Upper lobe of right lung (tissue), 1 donor: ENCODE measurements at places on chromosomes 2 and 18. TPM values are rescaled to one million over a fixed set of nuclear protein-coding genes. Genes with fewer than 3 reads are reported as not detected.

- H3K27me3 ChIP-seq, result no peaks in the 10 kb centered on the region
- H3K4me3 ChIP-seq, result no peak overlapping the region
- peaks cover 44% of the 10 kb centered on the region for H3K4me1 ChIP-seq
Observed at GRCh38 chr2:218403810-218404209, 4.1 kb downstream of the CTDSP1 start.

- peaks cover 5% of the 10 kb centered on the region for H3K4me1 ChIP-seq
- DNase-seq, result no peak
- H3K27me3 ChIP-seq, result no peaks in the 10 kb centered on the region
- no peaks in the 10 kb centered on the region for H3K36me3 ChIP-seq
- no peak overlapping the region for H3K4me3 ChIP-seq
Observed at GRCh38 chr2:12062053-12062395, 315.6 kb downstream of the LPIN1 start.

- H3K4me3 ChIP-seq, result no peak overlapping the region
- H3K27ac ChIP-seq, result no peak overlapping the region
- no peaks in the 10 kb centered on the region for H3K27me3 ChIP-seq
- H3K36me3 ChIP-seq, result no peaks in the 10 kb centered on the region
- no peak for DNase-seq
Observed at GRCh38 chr18:47284721-47285395, 33.4 kb upstream of the SKOR2 start.

DNA sequence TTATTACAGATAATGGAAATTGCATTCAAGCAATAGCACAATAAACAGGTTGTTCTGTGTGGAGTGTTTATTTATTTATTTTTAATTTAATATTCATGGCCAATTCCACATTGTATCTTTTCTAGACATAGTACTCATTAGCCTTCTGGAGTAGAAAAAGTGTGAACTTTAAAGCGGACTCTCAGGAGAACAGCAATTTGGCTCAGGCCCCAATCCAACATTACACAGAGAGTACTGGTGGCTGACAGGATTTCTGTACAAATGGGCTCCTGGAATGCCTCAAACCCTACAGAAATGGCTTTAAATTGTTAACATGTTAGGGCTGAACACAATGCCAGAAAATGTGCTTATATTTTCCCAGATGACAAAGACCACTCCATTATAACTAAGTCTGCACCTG lies 533.9 kb upstream of the NXPH2 start:
- no peaks in the 10 kb centered on the region for H3K36me3 ChIP-seq
- H3K4me1 ChIP-seq, result no peaks in the 10 kb centered on the region
- H3K4me3 ChIP-seq, result no peak overlapping the region
- H3K27me3 ChIP-seq, result no peaks in the 10 kb centered on the region
- H3K27ac ChIP-seq, result no peak overlapping the region

DNA sequence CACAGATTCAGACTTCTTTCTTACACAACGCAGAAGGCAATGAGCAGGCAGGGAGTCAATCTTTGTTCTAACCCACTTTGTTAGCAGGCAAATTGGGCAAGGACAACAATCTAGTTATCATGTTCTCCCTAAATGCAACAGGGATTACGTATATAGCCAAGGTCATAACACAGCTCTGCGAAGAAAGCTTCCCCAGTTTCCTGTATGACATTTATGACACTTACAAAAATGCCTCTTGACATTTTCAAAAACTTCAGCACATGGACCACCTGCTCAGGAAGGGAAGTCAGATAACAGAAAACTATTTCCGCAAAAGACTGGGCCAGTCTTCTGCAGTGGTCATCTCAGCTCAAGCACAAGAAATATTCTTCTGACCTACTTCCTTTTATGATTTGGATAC lies 106.1 kb downstream of the IRS1 start:
- H3K36me3 ChIP-seq, result no peaks in the 10 kb centered on the region
- no peak for DNase-seq
- no peak overlapping the region for H3K27ac ChIP-seq
- H3K4me3 ChIP-seq, result no peak overlapping the region
- H3K4me1 ChIP-seq, result peaks cover 7% of the 10 kb centered on the region

DNA sequence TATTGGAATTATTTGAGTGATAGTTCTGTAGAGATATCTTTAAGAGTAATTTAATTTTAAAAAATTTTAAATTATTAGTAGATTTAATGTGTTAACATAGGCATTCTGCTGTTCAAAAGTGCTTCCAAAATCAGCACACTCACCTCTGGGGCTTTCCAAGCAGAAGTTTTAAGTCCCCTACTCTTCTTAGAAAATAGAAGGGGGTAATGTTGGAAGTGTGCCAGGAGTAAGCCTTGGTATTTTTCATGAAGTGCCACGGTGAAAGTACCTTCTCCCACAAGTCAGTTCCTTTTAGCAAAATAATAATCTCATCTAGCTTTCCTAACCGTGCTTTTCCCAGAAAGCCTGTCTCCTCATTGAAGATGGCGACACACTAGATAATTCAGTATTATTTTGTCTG lies 3.9 kb upstream of the TNFRSF11A start:
- DNase-seq, result no peak
- no peak overlapping the region for H3K4me3 ChIP-seq
- H3K36me3 ChIP-seq, result no peaks in the 10 kb centered on the region
- peaks cover 16% of the 10 kb centered on the region for H3K4me1 ChIP-seq

DNA sequence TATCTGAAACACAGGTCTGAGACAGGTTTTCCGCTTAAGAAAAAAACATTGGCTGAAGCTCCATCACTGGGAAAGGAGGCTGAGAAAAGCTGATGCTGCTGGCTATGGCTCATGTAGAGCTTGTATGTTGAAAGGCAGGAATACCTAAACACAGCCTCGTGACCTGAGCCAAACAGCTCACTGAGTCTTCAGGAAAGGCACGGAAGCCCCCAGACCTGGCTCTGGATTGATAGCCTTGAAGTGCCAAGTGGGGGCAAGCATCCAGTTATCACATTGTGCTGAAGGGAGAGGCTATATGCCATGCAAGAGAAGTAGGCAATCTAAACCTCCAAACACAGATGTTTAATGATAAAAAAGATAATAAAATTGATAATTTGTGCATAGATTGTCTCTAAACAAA lies 21.9 kb downstream of the CYTIP start:
- DNase-seq, result no peak
- H3K27ac ChIP-seq, result no peak overlapping the region
- H3K4me3 ChIP-seq, result no peak overlapping the region
- no peaks in the 10 kb centered on the region for H3K27me3 ChIP-seq
- no peaks in the 10 kb centered on the region for H3K36me3 ChIP-seq

- H3K4me3 ChIP-seq, result no peak overlapping the region
- DNase-seq, result no peak
- no peaks in the 10 kb centered on the region for H3K36me3 ChIP-seq
- H3K4me1 ChIP-seq, result no peaks in the 10 kb centered on the region
Observed at GRCh38 chr2:113767811-113768460, 11.5 kb upstream of the SLC35F5 start.

GRCh38 chr2:69184224-69184623 lies 171.2 kb downstream of the ANTXR1 start:
- no peak for DNase-seq
- H3K4me1 ChIP-seq, result no peaks in the 10 kb centered on the region
- H3K4me3 ChIP-seq, result no peak overlapping the region
- H3K27ac ChIP-seq, result no peak overlapping the region

- H3K4me1 ChIP-seq, result no peaks in the 10 kb centered on the region
- no peak overlapping the region for H3K4me3 ChIP-seq
- no peak for DNase-seq
- H3K36me3 ChIP-seq, result no peaks in the 10 kb centered on the region
- H3K27ac ChIP-seq, result no peak overlapping the region
Observed at GRCh38 chr2:123363826-123364225, 661.3 kb upstream of the CNTNAP5 start.

DNA sequence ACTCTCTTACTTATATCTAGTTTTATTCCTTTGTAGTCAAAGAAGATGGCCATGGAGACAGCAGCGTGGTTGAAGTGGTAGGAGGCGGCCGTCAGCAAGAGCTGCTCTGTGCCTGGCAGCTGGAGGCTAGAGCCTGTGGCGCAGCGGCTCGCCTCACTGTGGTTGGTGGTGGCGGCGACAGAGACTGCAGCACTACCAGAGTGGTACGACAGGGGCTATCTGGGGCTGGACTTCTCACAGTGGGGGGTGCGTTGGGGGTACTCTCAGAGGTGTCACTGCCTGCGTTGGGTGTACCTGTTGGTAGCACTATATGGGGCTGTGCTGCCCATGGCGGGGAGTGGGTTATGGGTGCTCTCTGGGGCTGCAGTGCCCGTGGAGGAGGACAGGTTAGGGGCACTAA lies 8.5 kb upstream of the ANKRD62 start:
- H3K4me1 ChIP-seq, result no peaks in the 10 kb centered on the region
- no peak for DNase-seq
- no peaks in the 10 kb centered on the region for H3K27me3 ChIP-seq
- H3K27ac ChIP-seq, result no peak overlapping the region
- no peaks in the 10 kb centered on the region for H3K36me3 ChIP-seq
- H3K4me3 ChIP-seq, result no peak overlapping the region

- no peaks in the 10 kb centered on the region for H3K27me3 ChIP-seq
- no peak overlapping the region for H3K4me3 ChIP-seq
- no peaks in the 10 kb centered on the region for H3K36me3 ChIP-seq
- DNase-seq, result no peak
- H3K27ac ChIP-seq, result no peak overlapping the region
Observed at GRCh38 chr2:24521162-24521857, 30.3 kb downstream of the NCOA1 start.

- no peak overlapping the region for H3K4me3 ChIP-seq
- no peak overlapping the region for H3K27ac ChIP-seq
- DNase-seq, result no peak
- H3K4me1 ChIP-seq, result no peaks in the 10 kb centered on the region
Observed at GRCh38 chr2:129277585-129277981, 701.9 kb upstream of the RAB6C start.

DNA sequence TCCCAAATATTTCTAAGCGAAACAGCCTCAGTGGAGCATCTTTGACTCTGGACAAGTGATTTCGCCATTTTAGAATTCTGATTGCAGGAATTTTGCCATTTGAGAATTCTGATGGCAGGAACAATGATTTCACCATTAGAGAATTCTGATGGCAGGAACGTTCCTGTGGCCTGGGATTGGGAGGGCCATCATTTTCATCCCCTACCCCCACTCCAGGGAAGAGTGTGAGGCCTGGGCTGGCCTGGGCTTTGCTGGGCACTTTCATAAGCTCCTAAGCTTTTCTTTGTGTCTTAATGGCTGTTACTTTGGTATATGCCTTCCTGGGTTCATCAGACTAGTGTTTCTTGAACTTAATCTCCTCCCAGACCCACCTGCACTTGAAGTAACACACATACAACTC lies 129.3 kb upstream of the EPAS1 start:
- H3K4me3 ChIP-seq, result no peak overlapping the region
- H3K36me3 ChIP-seq, result no peaks in the 10 kb centered on the region
- DNase-seq, result no peak
- H3K4me1 ChIP-seq, result peaks cover 31% of the 10 kb centered on the region
- H3K27me3 ChIP-seq, result no peaks in the 10 kb centered on the region

DNA sequence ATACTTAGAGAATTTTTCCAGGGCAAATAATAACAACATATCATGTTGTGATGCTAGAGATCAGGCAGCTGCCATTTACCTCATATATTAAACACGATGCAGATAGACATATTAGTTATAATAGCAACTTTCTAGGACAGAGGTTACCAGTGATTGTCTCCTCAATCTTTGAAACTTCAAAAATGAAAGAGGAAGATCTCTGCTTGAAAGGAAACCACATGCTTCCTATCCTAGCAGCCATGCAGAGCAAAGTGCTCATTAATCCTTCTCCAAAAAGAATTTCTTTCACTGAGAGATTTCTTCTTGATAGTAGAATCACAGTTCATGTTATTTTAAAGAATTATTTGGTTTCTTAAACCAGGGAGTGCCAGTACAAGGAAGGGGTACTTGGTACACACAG lies 317.2 kb downstream of the CPS1 start:
- no peaks in the 10 kb centered on the region for H3K36me3 ChIP-seq
- no peak overlapping the region for H3K4me3 ChIP-seq
- DNase-seq, result no peak
- no peak overlapping the region for H3K27ac ChIP-seq
- H3K4me1 ChIP-seq, result no peaks in the 10 kb centered on the region
- no peaks in the 10 kb centered on the region for H3K27me3 ChIP-seq

- no peak overlapping the region for H3K4me3 ChIP-seq
- H3K27me3 ChIP-seq, result no peaks in the 10 kb centered on the region
- peaks cover 23% of the 10 kb centered on the region for H3K4me1 ChIP-seq
- no peaks in the 10 kb centered on the region for H3K36me3 ChIP-seq
- DNase-seq, result peak; percentile 92
Observed at GRCh38 chr18:48675352-48675761, 136.5 kb downstream of the CTIF start.

DNA sequence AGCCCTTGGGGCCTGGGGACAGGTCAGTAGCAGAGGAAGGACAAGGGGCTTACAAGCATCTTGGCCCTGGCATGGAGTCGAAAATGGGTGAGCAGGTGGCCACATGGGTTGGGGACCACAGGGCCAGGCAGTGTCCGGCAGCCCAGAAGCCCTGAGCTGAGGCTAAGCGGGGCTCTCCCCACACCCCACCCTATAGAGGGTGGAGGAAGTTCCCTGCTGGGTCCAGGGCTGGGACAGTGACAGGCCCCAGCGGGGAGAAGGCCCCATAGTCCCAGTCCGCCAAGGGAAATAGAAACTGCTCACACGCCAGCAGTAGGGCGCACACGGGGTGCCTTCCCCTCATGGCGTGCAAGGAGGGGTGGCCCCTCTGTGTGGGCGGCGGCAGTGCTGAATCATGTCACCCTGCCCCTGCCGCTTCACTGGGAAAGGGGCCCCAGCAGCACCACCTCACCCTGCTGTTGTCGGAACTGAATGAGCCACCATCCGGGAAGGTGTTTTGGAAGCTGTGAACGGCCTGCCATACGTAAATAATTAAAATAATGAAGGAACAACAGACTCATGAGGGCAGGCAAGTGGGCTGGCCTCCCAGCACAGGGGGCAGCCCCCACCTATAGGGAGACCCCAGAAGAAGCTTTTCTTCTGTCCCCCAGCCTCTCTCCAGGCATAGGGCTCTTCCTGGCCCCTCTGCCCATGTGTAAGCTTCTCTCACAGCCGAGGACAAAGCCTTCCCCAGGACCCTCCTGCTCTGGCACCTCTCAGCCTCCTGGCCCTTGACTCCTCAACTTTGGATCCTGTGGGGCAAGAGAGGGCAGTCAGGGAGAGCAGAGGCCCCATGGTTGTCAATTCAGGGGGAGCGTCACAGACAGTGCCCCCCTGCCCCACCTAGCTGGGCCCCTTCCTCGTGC lies 12.7 kb upstream of the DUSP2 start:
- H3K27me3 ChIP-seq, result no peaks in the 10 kb centered on the region
- no peak overlapping the region for H3K27ac ChIP-seq
- no peaks in the 10 kb centered on the region for H3K36me3 ChIP-seq
- no peaks in the 10 kb centered on the region for H3K4me1 ChIP-seq
- H3K4me3 ChIP-seq, result no peak overlapping the region

The ZAP70 gene
- total RNA-seq, result 10.2 TPM

The RAX gene
- total RNA-seq, result not detected

The IL1RL2 gene
- 0.58 TPM for total RNA-seq

The NT5C1B gene
- total RNA-seq, result not detected

The IL36B gene
- not detected for total RNA-seq

The HOXD13 gene
- total RNA-seq, result not detected

The GCG gene
- total RNA-seq, result not detected

The ALMS1 gene
- 22.1 TPM for total RNA-seq

The SULT1C4 gene
- 11.6 TPM for total RNA-seq

The CAPN13 gene
- total RNA-seq, result 19.2 TPM

The AQP12A gene
- not detected for total RNA-seq
